ENCODE measurements at places on chromosomes 1 and 21. TPM values are rescaled to one million over a fixed set of nuclear protein-coding genes. Genes with fewer than 3 reads are reported as not detected.

Gene ANKRD35
- polyA plus RNA-seq: 4.8 TPM

Gene CFAP141
- polyA plus RNA-seq: 3.0 TPM

Gene INSRR
- 0.05 TPM for polyA plus RNA-seq

Gene KRTAP22-2
- not detected for polyA plus RNA-seq

Gene NMNAT2
- polyA plus RNA-seq: 2.9 TPM

Gene AVPR1B
- polyA plus RNA-seq: not detected

Gene LEFTY1
- 2.8 TPM for polyA plus RNA-seq

Gene CAPN8
- polyA plus RNA-seq: 0.77 TPM
